ENCODE measurements at places on chromosomes 1 and 21.

GRCh38 chr21:21183092-21183491, 184.9 kb downstream of the NCAM2 start:
- DNase-seq, result no peak

- no peak for DNase-seq
Measured at GRCh38 chr1:37085393-37085792, 51.1 kb upstream of the GRIK3 start.

GRCh38 chr1:168742994-168743650, 14.1 kb upstream of the DPT start:
- no peak for DNase-seq

- DNase-seq, result no peak
Measured at GRCh38 chr1:186027621-186028020, 293.4 kb downstream of the HMCN1 start.

DNA sequence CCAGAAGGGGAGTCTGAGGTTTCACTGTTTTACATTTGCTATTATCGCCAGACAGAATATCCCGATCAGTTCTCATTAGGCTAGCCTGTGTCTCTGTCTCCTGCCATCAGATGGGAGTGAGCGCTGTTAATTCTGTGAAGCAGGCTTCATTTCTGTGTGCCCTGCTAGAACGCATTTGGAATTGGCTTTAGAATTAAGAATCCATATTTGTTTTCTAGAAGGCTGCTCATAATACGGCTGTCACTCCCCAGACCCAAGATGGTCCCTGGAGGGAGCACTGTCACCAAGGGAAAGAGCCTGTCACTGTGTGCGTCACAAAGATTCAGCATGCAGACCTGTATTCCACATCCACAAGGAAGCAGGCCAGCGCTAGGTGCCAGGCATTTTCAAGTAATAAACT, 49.2 kb downstream of the CASQ2 start:
- DNase-seq, result no peak

- DNase-seq, result no peak
Measured at GRCh38 chr21:37704751-37705150, 211.5 kb downstream of the KCNJ6 start.

GRCh38 chr21:33767236-33767635, 124.9 kb downstream of the ITSN1 start:
- DNase-seq, result no peak

- no peak for DNase-seq
Measured at GRCh38 chr1:35285771-35286606, 17.5 kb downstream of the ZMYM4 start.

GRCh38 chr1:109644670-109645069, 11.2 kb upstream of the GSTM4 start:
- DNase-seq, result no peak

GRCh38 chr1:7227654-7228053, 442.4 kb downstream of the CAMTA1 start:
- no peak for DNase-seq

DNA sequence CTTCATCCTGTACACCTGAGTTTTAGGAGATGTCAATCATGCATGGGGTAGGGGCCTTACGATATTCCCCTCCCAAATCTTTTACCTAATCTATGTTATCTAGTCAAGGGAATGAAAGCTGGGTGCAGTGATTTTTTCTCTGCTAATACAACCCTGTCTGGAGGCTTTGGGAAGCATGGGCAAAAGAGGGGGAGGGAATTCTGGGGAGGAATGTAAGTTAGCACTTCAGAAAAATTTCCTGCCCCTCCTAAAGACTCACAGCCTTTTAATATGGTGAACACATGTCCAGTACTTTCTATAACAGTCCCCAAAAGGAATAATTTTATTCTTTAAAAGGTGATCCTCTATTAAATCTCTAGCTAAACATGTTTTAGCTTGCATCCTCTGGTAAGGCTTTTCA, 25.6 kb upstream of the PRELP start:
- DNase-seq, result no peak

DNA sequence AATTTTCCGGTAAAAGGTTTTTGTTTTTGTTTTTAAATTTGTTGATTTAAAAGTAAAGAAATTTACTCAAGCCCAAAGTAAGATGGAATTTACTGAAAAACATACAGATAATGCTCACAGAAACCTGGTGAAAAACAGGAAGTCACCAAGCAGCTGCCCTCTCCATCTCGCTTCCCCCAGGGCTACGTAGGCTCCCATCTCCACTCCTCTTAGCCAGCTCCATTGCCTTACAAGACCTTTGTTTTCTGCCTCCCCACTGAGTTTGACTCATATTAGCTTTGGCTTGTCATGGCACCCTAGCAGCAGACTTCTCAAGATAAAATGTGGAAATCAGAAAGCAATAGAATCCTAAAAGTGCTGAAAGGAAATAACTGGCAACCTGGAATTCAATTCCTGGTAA, 57.9 kb downstream of the PHTF1 start:
- DNase-seq, result no peak

GRCh38 chr1:5435414-5435813, 556.8 kb downstream of the NPHP4 start:
- no peak for DNase-seq

- no peak for DNase-seq
Measured at GRCh38 chr1:42336978-42337377, 1.9 kb upstream of the FOXJ3 start.

GRCh38 chr1:20390589-20391331, 95.2 kb downstream of the CAMK2N1 start:
- no peak for DNase-seq

DNA sequence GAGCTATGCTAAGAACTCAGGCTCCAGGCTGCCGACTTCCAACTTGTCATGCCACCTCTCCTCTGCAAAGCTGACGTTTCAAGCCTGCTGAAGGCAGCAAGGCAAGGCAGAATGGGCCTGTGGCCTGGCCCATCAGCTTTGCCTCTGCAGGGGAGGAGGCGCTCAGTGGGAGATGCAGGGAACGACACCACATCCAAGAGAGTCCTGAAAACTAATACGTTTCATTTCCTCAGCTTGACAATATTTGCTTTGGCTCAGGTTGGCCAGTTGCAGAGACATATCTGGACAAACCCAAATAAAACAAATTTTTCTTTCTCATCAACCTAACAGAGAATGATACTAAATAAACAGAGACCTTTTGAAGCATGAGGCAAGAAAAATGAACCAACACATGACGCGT, 35.3 kb downstream of the BEND5 start:
- DNase-seq, result no peak

GRCh38 chr1:108610073-108610472, 50.2 kb downstream of the EEIG2 start:
- no peak for DNase-seq

DNA sequence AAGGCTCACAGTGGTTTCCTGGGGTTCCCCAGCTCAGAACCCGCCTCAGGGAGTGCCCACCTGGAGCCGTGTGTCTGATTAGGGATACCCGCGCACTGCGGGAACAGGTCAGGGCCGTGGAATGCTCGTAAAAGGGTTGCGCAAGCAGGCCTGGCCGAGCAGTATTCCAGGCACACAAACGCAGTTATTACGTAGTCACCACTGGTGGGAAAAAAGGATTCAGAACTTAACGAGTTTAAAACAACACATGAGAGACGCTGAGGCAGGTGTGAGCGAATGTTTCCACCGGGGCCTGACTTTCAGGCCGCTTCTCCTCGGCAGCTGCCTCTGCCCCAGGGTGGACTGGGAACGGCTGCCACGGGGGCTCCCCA, 18.2 kb downstream of the PLCH2 start:
- no peak for DNase-seq

All from central memory CD8-positive, alpha-beta T cell (primary cell).